ENCODE measurements at places on chromosomes 11 and 22. TPM values are rescaled to one million over a fixed set of nuclear protein-coding genes. Genes with fewer than 3 reads are reported as not detected.

TBX10 gene
- polyA plus RNA-seq: 1.7 TPM

GRCh38 chr11:12105471-12105870 is 4.9 kb upstream of the MICAL2 start:
- H3K27ac ChIP-seq: no peak overlapping the region
- no peak overlapping the region for H3K4me3 ChIP-seq
- H3K27me3 ChIP-seq: no peaks in the 10 kb centered on the region
- no peak for DNase-seq

GRCh38 chr11:122025757-122026156 is 90.3 kb downstream of the BLID start:
- no peaks in the 10 kb centered on the region for H3K4me1 ChIP-seq
- H3K36me3 ChIP-seq: no peaks in the 10 kb centered on the region

GRCh38 chr11:69950120-69950519 is 128.0 kb upstream of the ANO1 start:
- no peaks in the 10 kb centered on the region for H3K36me3 ChIP-seq
- H3K4me3 ChIP-seq: no peak overlapping the region
- H3K27me3 ChIP-seq: peaks cover 3% of the 10 kb centered on the region

DNA sequence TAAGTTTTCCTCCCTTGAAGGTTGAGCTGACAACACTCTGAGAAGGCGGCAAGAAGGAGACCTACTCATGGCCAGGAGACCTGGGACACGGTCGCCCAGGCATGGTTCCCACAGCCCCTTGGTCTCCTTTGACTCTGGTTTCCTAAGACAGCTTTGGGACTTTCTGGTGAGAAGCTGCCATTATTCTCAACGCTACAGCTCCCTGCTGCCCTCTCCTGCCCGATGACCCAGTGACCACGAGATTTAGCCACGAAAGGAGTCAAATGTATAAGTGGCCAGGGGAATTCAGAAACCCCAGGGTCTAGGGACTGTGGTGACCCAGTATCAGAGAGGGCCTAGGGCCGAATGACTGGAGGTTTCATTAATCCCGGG is 699 bp upstream of the SDF2L1 start:
- peaks cover 61% of the 10 kb centered on the region for H3K4me1 ChIP-seq
- no peaks in the 10 kb centered on the region for H3K36me3 ChIP-seq
- H3K27ac ChIP-seq: peak overlapping the region; percentile 86
- H3K27me3 ChIP-seq: no peaks in the 10 kb centered on the region

FLRT1 gene
- 0.08 TPM for polyA plus RNA-seq

RIMBP3C gene
- not detected for polyA plus RNA-seq

DNA sequence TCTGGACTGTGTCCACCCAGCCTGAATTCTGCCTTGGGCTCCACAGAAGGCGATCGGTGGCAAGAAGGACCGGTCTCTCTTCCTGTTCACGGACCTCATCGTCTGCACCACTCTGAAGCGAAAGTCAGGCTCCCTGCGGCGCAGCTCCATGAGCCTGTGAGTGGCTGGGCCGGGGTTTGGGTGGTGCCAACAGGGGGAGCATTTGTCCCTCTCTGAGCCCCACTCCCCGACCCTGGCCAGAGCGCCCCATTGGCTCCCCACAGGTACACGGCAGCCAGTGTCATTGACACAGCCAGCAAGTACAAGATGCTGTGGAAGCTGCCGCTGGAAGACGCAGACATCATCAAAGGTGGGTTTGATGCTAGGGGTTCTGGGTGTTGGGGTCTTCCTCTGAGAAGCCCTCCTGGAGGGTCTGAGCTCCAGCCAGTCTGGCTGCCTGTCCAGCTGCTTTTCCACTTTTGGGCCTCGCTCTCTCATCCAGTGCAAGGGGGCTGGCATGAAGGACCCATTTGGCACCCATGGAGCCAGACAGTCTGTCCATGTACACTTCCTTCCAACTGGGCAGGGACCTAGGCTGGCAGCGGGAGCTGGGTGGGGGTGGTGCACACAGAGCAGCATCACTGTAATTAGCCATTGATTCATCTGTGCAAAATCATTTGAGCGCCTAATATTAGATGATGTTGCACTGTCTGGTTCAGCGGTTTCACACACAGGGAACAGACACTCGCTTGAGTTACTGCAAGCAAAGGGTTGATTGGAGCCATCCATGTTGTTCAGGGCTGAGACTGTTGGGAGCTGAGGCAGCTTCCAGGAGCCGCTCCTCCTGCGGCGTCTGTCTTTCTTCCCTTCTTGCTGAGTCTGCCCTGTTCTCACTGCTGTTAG is 19.0 kb upstream of the RELT start:
- H3K27ac ChIP-seq: no peak overlapping the region
- no peaks in the 10 kb centered on the region for H3K4me1 ChIP-seq
- H3K27me3 ChIP-seq: no peaks in the 10 kb centered on the region
- no peak for DNase-seq

DNA sequence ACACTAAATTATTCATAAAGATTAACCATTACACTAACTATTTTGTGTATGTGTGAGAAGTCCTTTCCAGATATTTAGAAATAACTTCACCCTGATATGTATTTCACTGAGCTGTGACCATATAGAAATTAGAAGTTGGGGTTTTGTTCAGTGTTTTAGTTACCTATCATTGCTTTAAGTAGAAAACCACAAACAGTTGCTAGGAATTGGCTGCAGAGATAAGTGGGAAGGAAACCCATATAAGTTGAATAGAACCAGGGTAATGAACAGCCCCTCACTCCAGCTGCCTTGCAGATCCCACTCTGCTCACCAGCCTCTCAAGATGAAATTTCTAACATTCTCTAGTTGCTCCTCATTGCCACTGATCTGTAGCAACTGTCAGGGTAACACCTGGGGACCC is 10.3 kb downstream of the SRSF8 start:
- no peak for DNase-seq
- no peak overlapping the region for H3K4me3 ChIP-seq
- no peaks in the 10 kb centered on the region for H3K36me3 ChIP-seq
- no peaks in the 10 kb centered on the region for H3K27me3 ChIP-seq

GRCh38 chr11:132140056-132140455 is 769.6 kb downstream of the NTM start:
- DNase-seq: no peak
- H3K4me1 ChIP-seq: no peaks in the 10 kb centered on the region
- no peak overlapping the region for H3K4me3 ChIP-seq
- no peak overlapping the region for H3K27ac ChIP-seq

LMNTD2 gene
- polyA plus RNA-seq: 3.1 TPM

ANKK1 gene
- polyA plus RNA-seq: 0.22 TPM

All from HepG2 (cell line).